Frontal cortex (tissue), 4 donors: ENCODE measurements at places on chromosomes 16 and 17. TPM values are rescaled to one million over a fixed set of nuclear protein-coding genes. Genes with fewer than 3 reads are reported as not detected.

Gene INO80E
- total RNA-seq: 22.0 TPM

Gene CACNG3
- total RNA-seq: 3.3 TPM

Gene SLC38A8
- not detected for total RNA-seq

DNA sequence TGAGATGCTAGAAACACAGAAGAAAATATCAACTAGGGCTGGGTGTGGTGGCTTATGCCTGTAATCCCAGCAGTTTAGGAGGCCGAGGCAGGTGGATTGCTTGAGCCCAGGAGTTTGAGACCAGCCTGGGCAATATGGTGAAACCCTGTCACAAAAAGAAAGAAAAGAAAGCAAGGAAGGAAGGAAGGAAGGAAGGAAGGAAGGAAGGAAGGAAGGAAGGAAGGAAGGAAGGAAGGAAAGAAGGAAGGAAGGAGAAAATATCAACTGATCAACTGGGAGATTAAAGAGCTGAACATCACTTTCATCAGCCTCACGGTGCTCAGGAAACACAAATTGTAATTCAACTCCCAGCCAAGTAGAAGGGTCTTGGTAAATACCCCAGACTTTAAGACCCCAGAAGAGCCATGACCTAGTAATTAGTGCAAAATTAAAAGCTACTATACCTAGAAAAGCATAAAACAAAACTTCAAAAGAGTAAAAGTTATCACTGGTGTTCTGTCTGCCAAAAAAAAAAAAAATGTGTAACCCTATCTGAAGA lies 27.8 kb upstream of the SLFN13 start:
- DNase-seq: no peak

- no peak for DNase-seq
These were observed 459.3 kb downstream of the HS3ST3B1 start for GRCh38 chr17:14760212-14760611.

- DNase-seq: no peak
These were observed 170.1 kb downstream of the CDK5R1 start for GRCh38 chr17:32656886-32657285.
